Activated T-helper 1 cell treated with anti-CD3 and anti-CD28 coated beads, Interleukin-2, amount 50 U/mL, for 16 hours (primary cell): ENCODE measurements at places on chromosomes 12 and 14.

- no peak for DNase-seq
Observed at GRCh38 chr12:59164226-59164625, 243.9 kb upstream of the LRIG3 start.

GRCh38 chr14:75425446-75425845, 2.4 kb upstream of the JDP2 start:
- DNase-seq, result no peak

DNA sequence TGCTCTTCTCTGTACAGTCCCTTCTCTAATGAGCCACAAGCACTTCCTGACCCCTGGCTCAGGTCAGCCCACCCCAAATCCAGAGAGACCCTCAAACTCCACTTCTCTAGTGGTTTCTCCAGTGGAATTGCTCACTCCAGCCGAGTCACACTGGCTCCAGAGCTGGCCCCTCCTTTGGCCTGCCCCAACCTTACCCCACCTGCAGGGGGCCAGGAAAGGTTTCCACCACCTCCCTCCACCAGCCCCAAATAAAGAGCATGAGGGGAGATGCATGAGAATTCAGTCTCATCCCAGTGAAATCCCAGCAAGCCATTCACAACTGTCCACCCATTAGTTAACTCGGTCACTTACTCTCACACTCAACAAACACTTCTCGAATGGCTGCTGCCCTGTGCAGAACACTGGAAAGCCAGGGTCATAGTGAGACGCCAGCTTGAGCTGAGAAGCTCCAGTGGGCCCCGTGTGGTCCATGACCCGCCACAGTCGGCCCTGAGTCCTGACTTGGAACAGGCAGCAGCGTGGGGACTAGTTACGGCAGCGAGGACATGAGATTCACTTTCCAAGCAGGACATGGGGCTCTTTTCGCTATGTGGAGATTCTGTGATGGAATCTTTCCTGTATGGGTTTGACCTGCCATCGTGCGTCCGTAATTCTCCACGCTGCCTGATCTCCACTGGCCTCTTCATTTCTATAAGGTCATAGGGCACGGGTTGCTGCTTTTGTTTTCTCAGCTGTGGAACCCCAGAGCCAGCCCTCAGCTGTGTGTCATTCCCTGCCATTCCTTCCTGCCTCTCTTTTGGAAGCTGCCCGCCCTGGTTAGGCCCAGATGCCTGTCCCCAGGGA, 44.2 kb downstream of the SLC6A12 start:
- no peak for DNase-seq

- DNase-seq, result no peak
Observed at GRCh38 chr12:4736091-4736490, 15.9 kb downstream of the GALNT8 start.

- no peak for DNase-seq
Observed at GRCh38 chr12:131682510-131682895, 28.4 kb upstream of the SFSWAP start.

- no peak for DNase-seq
Observed at GRCh38 chr12:2095878-2096277, 43.1 kb downstream of the CACNA1C start.

- no peak for DNase-seq
Observed at GRCh38 chr14:64878837-64879634, 671 bp downstream of the SPTB start.

DNA sequence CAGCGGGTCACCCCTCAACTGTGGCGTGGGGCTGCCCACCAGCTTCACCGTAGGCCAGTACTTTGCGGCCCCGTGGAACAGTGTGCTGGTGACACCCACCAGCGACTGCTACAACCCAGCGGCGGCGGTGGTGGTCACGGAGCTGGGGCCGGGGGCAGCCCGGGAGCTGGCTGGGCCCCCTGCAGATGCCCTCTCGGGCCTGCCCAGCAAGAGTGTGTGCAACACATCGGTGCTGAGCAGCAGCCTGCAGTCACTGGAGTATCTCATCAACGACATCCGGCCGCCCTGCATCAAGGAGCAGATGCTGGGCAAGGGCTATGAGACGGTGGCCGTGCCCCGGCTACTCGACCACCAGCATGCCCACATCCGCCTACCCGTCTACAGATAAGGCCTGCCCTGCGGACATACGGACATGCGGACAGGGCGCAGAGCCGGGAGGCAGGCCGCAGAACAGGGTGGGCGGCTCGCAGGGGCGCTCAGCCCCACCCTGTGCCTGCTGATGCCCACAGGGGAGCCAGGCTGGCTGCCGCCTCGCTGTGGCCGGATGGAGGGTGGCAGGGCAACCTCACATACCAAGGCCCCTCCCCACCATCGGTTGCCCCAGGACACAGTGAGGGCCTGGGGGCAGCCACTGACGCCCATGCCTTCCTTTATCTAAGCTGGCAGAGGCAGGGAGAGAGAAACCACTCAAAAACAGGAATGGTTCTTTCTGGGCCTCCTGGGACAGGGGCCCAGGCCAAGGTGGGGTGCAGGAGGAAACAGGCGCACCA, 55.5 kb downstream of the FAM222A start:
- no peak for DNase-seq

GRCh38 chr12:464484-465267, 4.9 kb downstream of the B4GALNT3 start:
- DNase-seq, result no peak

DNA sequence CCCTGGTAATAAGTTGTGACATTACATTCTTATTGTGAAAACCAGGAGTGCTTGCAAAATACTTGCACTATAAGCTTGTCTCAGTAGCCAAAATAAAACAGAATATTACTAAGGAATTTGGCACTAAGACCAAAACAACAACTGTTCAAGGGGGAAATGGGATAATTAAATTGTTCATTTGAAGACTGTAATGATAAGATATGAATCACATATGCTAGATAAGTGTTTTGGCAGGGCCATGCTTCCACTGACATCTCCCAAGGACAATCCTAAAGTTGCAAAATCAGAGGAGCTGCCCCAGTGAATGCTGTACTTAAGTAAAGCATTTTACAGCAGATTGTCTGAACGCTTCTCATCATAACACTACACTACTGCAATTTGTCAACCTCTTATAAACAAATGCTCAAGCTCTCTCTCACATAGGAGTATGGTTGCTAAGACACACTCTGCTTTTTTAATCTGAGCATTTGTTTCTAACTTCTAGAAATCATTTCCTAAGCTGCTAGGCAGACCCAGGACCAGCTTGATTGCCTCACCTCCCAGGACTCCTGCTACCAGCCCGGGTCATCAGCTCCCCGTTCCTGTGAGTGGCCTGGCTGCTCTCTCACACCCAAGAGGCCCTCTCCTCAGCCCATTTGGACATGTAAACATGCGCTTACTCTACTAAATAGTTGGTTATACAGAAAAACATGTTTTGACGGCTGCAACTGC, 191.5 kb downstream of the PAX9 start:
- DNase-seq, result no peak

GRCh38 chr14:58752771-58753201, 115.0 kb downstream of the DACT1 start:
- DNase-seq, result no peak

DNA sequence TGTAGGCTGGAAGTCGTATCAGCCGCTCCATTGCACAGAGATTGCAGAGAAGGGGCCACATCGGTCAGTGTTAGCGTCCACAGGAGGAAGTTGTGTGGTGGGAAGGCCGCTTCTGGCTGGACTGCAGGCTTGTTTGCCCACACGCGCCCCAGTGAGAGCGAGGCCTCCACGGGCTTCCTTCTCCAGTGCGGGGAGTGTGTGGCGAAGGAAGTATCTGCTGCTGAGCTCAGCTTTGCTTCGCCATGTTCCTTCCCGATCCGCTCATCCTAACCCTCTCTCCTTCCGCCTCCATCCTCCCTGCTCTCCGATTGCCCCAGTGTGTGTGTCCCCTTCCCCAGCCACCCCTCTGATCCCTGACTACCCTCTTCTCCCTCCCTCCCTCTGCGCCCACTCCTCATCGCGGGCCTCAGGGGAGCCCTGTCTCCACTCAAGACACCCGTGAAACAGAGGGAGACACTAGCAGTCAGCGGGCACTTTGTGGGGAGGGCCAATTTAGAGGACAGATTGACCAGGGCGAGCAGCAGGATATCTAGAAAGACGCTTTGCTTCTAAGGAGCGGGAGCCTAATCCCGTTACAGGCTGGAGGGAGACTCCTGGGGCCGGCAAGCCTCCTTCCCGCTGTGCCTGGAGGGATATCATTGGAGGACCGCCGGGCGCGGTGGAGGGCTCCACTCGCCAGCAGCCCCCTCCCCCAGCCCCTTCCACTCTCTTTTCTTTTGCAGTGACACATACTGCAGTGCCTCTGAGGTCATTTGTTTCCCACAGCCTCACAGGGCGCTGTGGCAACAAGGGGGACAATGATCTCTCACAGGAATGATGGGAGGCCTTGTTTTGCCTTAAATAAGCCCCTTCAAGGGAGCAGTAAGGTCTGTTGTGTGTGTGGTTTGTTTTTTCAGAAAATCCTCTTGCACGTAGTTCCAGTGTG, 428.8 kb downstream of the ZFP36L1 start:
- DNase-seq, result no peak

- no peak for DNase-seq
Observed at GRCh38 chr14:91135039-91135438, 21.2 kb downstream of the DGLUCY start.

DNA sequence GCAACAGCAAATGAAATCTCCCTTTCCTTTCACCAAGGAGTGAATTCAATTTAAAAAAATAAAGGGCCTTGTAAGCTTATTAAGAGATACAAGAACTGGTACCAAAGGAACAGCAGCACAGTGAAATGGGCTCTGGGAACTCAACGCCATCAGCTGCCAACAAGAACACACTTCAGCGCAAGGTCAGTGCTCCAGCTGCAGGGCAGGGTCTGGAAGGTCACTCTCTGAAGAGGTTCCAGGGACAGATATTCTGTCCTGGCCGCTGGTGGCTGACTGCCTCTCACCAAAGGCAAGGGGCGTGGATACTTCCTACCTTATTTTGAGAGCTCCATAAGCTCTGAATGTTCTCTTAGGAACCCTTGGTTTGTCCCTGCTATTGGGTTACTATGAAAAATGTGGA, 186.6 kb downstream of the CALM1 start:
- no peak for DNase-seq

DNA sequence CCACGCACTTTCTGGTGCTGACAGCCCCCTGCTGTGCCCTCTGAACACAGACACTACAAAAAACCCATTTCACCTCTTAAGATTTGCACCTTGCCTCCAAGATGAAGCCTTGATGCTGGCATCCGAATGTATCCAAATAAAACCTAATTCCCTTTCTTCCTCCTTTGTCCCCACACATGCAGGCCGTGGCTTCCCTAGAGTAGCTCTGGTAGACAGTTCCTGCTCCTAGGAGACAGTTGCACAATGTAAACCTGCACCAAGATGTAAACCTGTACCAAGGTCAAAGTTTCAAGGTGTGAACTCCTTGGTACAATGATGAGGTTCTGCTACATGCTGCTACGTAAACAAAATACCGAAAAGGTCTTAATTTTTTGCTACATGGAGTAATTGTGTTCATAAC, 625 bp upstream of the ABHD12B start:
- DNase-seq, result no peak

GRCh38 chr12:54053751-54054741, at the start of gene HOXC4:
HOXC4 (plus strand) TSS chr12:54053835; CDS start chr12:54053923, 88 bp downstream.
- DNase-seq, result no peak

DNA sequence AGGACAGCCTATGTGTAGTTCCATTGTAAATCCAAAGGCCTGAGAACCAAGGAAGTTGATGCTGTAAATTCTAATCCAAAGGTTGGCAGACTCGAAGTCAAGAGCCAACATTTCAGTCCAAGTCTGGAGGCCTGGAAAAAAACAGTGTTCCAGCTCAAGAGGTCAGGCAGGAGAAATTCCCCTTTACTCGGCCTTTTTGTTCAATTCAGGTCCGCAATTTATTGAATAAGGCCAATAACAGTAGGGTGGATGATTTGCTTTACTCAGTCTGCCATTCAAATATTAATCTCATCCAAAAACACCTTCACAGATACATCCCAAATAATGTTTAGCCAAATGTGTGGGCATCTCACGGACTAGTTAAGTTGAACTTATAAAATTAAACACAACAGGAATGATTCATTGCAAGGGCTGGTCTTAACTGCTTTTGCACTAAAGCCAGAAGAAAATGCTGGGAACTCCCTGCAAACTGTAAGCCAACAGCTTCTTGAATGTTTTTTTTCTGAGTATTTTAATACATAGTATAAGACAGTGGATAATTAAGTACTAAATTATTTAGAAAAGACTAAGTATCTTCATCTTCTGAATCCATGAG, 197.4 kb upstream of the GARIN6 start:
- DNase-seq, result no peak

DNA sequence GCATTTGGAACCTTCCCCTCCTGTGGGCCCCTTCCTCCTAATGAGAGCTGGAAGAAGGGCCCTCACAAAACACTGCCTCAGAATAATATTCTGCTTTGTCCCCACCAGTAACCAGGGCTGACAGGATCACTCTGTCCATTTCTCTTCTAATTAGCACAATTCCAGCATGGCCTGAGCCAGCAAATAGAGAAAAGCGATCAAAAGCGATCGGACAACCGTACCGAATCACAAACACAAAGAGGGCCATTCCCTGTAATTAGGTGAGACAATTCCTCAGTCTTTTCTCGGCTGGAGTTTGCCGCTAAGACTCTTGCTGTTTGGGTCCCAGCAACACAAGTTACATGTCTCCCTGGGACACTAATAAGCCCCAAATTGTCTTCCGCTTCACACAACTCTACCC, 35.6 kb upstream of the VSX2 start:
- DNase-seq, result no peak

GRCh38 chr14:92459950-92460421, 53.6 kb upstream of the RIN3 start:
- DNase-seq, result no peak

- DNase-seq, result no peak
Observed at GRCh38 chr14:77872983-77873382, 73.1 kb downstream of the ADCK1 start.

DNA sequence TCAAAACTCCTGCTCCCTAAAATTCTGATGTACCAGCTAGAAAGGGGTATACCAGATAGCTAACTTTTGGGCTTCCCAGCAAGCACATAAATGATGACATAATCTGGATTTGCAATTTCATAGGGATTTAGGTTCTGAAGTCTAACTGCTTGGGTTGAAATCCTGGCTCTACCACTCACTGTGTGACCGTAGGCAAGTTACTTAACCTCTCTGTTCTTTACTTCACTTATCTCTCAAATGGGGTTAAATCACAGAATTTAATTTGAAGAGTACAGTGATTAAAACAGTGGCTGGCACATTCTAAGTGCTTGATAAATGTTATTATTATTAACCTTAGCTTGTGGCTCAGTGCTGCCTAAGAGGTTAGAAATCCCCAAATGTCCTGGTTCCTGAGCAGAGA, 49.1 kb upstream of the NUAK1 start:
- DNase-seq, result no peak

DNA sequence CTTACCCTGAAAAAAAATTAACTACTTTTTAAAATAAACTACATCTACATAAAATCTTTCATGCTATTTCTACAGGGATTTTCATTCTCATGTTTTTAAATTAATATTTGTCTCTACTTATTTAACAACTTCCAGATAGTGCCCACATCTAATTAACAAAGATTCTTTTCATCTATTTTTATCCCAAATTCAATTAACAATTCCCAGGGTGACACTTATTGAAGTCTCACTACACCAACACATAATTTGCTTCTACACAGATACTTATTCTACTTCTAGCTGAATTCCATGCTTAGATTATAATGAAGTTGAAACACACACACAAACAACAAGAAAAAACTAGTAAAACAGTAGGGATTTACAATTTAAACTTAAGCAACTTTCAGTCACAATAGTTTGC, 336.6 kb downstream of the ACSS3 start:
- no peak for DNase-seq

- DNase-seq, result no peak
Observed at GRCh38 chr12:93093243-93093642, 164.1 kb upstream of the EEA1 start.
